ENCODE measurements at places on chromosomes 1 and 21.

DNA sequence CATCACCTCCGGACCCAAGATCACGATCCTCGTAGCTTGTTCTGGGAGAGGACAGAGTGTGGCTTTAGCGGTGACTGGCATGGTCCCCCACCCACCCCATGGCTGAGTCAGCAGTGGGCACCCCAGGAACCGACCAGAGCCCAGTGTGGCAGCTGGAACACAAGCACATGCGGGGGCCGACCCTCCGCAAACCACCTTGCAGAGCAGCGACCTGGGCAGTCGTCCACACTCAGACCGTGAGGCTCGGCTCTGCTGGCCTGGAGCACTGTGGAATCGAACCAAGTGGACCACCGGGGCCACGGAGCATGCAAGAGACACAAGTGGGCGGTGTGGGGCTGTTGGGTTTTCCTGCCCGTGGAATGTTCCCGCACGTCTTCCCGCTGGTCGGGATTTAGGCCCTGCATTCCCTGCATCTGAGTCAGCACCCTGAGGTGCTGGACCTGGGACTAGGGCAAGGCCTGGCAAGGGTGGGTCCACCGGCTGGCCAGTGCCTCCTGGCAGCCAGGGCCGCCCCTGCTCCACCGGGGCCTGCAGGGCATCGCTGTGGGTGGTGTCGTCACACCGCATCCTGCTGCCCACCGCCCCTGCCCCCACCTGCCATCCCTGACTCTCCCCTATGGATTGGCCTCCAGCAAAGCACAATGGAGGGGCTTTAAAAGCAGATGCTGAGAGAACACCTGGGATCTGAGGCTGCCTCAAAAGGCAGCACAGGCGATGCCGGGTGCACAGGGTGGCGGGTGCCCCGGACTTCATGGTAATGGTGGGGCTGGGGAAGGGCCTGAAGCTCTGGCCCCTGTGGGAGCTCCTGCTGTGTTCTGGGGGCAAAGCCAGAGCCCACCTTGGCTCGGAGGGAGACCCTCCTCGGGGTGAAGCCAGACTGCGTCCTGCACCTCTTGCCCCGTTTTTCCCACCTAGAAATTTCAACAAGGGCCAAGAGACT lies 18.5 kb downstream of the MORN1 start:
- no peak for DNase-seq

DNA sequence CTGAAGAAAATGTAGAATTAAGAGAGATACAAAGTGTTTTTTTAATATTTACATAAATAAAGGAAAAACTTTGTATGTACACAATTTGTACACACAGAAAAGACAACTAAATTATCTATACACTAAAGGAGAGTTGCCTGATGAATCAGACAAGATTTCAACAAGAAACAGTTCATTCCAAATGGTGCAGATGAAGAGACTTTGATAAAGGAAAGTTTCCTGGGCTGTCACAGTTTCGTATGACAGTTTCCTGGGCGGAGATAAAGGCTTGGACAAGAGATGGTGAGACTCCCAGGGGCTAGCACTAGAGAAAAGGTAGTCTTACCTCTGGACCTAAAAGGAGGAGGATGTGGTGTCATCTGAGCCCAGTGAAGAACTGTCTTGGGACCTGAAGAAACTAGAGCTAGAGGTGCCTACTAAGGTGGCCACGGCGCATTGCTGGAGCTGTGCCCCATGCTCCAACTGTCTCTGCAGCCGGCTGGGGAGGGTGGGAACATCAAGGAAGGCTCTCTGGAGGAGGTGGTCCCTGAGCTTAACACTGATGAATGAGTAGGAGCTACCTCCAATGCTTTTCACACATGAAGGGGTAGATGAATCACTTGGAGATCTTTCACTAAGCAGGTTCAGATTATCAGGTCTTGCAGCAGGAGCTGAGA lies 32.2 kb downstream of the ETS2 start:
- no peak for DNase-seq

DNA sequence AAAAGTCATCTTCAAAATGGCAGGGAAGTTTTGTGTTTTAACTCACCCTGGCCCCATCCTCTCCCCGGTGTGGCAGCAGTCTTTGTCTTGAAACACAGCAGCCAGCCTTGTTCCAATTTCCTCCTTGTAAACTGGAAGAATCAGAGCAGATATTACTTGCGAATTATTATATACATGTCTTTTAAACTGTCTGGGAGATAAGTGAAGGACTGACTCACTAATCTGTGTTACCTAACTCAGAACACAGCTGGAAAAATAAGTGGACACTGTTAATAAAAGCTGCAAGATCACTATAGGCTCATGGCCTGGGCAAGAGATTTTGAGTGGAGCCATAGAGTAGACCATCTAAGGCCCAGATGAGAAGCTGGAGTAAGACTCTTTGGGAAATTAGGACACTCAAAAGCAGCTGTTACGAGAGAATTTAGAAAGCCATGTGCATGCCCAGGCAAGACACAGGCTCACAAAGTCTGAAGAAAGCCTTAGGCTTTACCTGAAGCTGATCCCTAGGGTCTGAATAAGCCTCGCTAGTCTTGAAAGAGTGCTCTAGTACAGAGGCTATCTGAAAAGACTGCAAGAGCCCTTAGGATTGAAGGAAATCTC lies 233.0 kb upstream of the RAB4A start:
- DNase-seq: no peak

DNA sequence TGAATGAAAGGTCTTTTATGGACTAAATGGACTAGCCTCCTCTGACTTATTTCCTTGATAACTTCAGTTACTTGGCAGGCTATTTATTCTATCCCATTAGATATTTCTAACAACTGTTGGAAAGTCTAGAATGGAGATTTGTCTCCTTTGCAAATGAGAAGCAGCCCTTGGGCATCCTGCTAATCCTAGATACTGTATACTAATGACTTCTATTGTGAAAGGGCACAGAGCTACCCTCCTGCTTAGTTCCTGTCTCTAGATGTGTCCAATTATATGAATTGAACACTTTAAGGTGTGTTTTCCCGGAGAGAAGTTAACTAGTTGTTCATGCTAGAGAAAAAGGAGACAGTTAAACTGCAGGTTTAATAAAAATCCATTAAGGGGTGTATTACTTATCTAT lies 10.2 kb upstream of the NCMAP start:
- no peak for DNase-seq

DNA sequence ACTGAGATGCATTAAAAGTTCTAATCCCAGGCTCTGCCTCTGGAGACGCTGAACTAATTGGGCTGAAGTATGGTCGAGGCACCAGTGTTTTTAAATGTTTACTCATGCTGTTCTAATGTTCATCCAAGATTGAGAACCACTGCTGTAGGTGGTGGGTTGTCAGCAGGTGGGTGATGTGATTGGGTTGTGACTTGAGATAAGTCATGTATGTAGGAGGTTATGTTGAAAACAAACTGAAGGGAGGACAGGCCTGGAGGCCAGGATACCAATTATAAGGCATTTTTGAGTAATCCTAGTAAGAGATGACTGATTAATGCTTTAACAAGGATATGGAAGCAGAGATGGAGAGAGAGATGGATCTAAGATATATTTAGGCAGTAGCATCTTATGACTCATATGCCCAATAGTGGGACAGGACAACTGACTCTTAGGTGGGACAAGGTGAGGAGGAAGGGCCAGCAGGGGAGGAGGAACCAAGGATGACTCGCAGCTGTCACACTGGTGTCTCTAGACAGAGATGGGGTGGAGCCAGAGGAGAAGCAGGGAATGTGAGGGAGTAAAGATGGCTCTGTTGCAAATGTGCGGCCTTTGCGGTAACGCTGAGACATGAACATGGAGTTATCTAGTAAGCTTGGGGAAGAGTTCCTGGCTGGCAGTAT lies 29.3 kb downstream of the RAB4A start:
- DNase-seq: no peak

- DNase-seq: no peak
Observed at GRCh38 chr1:204074274-204075138, 1.6 kb downstream of the SOX13 start.

GRCh38 chr1:55364216-55364615 lies 149.1 kb upstream of the USP24 start:
- DNase-seq: no peak

DNA sequence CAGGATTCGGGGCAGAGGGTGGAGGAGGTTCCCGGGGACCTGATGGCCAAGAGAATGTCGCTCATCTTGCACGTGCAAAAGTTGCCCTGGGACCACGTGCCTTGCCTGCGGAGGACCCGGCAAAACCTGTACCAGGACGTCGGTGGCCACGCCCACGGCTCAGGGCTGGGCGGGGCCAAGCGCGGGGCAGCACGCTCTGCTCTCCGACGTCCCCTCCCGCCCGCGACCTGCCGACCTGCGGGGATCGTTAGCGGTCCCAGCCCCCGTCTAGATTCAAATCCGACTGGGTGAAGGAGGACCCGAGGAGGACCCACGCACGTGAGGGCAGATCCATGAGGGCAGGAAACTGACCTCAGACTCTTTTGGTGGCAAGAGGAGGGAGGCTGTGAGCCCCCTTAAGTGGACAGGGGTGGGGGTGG lies at the start of gene C1orf167:
Gene C1orf167 (plus strand): TSS at position 206 of the 419 bp plus-strand sequence. CDS start 2,208 bp downstream, outside the sequence.
- peak; percentile 49 for DNase-seq

DNA sequence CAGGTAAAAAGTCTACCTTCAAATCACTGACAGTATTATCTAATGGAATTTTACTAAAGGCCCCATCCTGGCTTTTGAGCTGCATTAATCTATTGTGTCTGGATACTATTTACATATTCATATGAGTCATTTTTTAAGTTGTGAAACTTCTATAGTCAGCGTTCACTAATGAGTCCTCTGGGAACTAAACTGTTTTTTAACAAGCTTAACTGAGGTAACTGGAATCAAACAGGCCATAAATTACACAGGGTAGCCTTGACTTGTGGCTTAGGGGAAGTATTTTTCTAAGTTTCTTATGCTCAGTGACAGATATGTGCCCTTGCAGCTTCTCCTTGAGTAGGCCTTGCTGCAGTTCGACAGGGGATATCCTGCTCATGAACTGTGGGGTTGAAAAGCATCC lies 68.8 kb downstream of the JMJD4 start:
- DNase-seq: no peak

GRCh38 chr1:179353546-179353945 lies 12.2 kb upstream of the AXDND1 start:
- no peak for DNase-seq

GRCh38 chr1:90763506-90763905 lies 46.4 kb upstream of the BARHL2 start:
- DNase-seq: no peak

DNA sequence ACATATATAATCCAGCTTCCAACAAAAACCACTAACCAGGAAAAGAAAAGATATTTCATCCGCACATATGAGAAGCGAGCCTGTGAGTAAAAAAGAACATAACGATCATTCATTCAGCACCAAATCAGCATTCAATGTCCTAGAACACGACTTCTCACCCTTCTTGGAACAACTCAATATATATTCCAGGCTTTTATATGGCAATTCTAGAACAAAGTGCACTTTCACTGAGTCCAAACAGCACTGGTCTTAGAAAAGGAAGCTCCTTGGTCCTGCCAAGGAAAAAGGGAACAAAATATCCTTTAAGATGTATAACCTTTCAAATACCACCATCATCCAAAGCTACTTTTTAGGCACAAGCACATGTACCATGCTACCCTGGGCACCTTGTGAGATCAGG lies 44.5 kb downstream of the RPL5 start:
- no peak for DNase-seq

DNA sequence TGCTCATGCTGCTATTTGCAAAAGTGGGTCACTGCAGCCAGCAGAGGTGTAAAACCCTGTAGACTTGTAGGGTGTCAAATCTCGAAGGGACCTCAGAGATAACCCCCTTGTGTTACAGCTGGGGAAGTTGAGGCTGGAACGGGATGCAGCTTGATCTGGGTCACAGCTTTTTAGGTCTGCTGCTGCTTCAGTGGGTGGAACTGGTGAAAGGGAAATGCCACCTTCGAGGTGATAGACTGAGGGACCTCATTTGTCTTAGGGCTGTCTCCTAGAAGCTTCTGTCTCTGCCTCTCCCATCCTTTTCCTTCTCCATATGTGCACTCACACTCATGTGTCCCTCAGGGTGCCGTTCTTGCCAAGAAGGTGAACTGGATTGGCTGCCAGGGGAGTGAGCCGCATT lies 35.4 kb downstream of the QSOX1 start:
- DNase-seq: no peak

- no peak for DNase-seq
Observed at GRCh38 chr1:222754366-222755139, 17.6 kb downstream of the FAM177B start.

DNA sequence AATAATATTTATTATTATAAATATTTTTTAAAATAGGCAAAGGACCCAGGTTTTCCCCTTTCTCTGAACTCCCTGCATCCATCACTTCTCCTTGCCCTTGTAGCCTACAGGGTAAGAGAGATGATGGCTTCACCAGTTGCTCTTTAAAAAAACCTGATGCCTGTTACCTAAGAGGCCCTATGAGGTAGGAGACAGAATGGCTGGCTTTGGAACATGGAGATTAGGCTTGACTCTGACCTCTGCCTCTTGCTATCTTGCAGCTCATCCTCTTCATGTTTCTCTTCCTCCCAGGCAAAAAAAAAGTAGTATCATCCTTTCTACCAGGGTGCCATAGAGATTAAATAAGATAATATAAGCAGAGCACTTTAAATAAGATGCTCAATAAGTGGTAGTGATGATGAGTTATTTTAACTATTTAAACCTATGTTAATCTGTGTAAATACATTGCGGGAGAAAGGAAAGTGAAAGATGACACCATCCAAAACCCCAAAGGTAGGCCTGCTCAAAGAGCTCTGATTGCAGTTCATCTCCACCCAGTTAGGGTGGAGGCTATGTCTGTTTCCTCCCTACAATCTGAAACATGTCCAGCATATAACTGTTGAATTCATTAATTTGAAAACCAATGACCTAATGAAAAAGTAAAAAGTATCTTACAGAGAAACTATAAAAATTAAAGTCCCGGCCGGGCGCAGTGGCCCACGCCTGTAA lies 51.8 kb downstream of the RGS2 start:
- no peak for DNase-seq

DNA sequence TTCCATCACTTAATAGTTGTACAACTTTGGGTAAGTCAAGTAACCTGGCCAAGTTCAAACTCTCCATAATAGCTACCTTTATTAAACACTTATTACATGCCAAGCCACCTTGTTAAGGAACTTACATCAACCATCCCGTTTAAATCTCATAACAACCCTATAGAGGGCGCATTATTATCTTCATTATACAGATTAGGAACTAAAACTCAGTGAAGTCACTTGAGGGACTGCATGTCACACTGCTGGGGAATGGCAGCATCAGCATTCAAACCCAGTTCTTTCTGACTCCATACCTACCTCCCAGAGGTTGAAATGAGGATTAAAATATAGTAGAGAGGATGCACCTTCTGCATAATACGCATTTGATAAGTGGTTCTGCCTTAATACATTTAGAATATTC lies 47.1 kb upstream of the PLA2G2C start:
- peak; percentile 81 for DNase-seq

DNA sequence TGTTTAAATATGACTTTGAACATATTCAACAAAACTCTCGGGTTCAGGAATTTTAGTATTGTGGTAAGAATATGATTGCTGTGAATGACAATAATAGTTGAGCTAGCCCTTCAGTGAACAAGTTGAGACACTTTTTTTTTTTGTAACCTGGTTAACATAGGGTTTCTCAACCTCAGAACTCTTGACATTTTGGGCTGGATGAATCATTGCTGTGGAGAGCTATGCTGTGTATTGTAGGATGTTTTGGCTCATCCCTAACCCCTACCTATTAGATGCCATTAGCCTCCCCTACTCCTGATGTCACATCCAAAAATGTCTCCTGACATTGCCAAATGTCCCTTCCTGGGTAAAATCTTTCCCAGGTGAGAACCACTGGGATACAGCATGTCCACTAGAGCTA lies 113.7 kb downstream of the RUNX1 start:
- no peak for DNase-seq

- DNase-seq: no peak
Observed at GRCh38 chr1:154466921-154467417, 35.0 kb upstream of the TDRD10 start.
